ENCODE measurements at places on chromosomes 4 and X. TPM values are rescaled to one million over a fixed set of nuclear protein-coding genes. Genes with fewer than 3 reads are reported as not detected.

- no peak for DNase-seq
Observed at GRCh38 chrX:55648434-55648833, 25.2 kb downstream of the FOXR2 start.

- no peak for DNase-seq
Observed at GRCh38 chr4:38678078-38678477, 14.1 kb downstream of the KLF3 start.

GRCh38 chrX:96763608-96764007, 79.0 kb downstream of the DIAPH2 start:
- DNase-seq = no peak

GRCh38 chr4:26433556-26433955, 56.7 kb downstream of the CCKAR start:
- DNase-seq = no peak

The COL4A6 gene
- 2.3 TPM for total RNA-seq

DNA sequence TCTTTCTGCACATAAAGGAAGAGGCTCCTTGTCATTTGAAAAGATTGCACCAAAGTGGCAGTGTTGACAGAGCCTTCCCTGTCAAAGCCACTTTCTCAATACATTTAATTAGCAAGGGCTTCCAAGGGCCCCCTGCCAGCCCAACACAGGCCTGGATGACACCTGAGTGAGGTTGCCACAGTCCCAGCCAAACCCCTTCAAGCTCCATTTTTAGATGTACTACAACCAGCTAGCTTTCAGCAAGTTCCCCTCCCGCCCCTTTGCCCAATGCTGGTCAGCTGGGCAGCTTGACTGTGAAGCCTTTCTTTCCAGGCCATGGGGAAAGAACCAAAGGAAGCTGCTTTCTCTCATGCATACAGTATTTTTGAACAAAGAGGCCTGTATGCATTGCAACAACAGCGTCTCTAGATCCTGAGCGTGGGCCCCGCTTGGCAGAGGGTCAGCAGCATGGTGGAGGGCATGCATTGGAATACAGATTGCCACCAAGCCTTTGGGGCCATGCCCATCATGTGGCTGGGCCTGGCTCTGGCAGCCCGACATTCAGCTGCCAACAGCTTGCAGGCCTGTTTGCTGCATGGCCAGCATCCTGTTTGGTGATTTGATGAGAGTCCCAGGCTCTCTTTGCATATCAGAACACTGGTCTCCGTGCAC, 261.1 kb upstream of the GATB start:
- DNase-seq = peak; percentile 30

- DNase-seq = no peak
Observed at GRCh38 chrX:11724122-11725017, 33.7 kb upstream of the MSL3 start.

- no peak for DNase-seq
Observed at GRCh38 chr4:163157157-163157556, 9.5 kb downstream of the NAF1 start.

- DNase-seq = no peak
Observed at GRCh38 chr4:147736458-147736857, 4.6 kb downstream of the ARHGAP10 start.

DNA sequence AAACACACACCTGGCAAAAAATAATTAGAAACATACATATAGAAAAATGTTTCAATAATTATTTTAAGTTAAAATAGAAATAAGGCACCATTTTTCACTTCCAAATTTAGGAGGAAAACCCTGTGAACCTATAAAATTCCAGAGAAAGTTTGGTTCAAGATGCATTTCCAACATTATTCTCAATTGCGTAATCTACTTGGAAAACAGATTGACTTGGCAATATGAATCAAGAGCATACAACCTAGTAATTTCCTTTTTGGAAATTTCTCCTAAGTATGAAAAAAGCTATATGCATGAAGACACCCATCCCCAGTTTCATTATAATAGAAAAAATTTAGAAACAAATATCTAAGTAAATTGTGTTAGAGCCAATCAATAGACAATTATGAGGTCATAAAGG, 242.9 kb downstream of the IQCM start:
- DNase-seq = no peak

The GRIA3 gene
- not detected for total RNA-seq

GRCh38 chr4:113996599-113997177, 17.2 kb upstream of the ARSJ start:
- no peak for DNase-seq

The EGF gene
- total RNA-seq = 1.5 TPM

DNA sequence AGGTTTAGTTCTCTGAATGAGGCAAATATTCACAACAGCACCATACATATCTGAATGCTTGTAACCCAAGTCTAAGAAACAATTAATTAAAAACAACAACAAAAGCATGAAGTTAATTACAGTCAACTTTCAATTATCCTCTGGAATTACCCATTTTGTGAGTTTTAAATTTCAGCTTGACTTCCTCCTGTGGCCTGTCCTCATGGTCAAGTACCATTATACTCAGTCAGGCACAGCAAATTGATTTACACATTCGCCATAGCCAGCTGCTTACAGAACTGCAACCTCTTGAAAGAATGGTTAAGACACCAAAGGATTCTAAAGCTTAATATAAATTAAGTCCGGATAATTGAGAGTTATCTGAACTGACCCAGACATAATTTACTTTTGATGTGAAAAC, 306.5 kb downstream of the CAMK2D start:
- DNase-seq = no peak

DNA sequence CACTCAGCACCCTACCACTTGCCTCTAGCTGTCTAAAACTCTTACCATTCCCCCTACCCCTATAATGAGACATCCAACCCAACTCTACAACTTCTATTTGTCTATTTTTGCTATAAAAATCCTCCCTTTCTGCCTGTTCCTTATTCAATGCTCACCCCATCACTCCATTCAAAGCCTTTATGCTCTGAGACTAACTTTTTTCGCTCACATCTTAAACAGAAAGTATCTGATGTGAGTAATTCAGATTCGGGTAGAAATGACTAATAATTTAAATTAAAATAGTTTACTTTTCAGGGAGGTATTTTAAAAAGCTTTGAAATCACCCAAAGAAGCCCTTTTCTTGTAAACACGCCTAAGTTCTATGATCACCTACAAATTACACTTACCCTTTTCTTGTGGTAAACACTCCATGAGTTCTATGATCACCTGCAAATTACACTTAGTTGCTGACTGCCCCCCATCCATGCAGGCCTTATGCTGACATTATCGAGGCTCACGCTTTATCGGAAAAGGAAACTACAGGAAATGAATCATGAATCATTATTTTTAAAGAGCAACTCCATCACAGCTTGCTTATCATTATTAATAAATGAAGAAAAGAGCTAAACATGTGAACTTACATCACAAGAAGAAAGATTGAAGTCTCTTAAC, 168.7 kb upstream of the PPP1R2C start:
- no peak for DNase-seq

The ALB gene
- total RNA-seq = 26.4 TPM

- no peak for DNase-seq
Observed at GRCh38 chr4:6894086-6894478, 15.5 kb upstream of the TBC1D14 start.

DNA sequence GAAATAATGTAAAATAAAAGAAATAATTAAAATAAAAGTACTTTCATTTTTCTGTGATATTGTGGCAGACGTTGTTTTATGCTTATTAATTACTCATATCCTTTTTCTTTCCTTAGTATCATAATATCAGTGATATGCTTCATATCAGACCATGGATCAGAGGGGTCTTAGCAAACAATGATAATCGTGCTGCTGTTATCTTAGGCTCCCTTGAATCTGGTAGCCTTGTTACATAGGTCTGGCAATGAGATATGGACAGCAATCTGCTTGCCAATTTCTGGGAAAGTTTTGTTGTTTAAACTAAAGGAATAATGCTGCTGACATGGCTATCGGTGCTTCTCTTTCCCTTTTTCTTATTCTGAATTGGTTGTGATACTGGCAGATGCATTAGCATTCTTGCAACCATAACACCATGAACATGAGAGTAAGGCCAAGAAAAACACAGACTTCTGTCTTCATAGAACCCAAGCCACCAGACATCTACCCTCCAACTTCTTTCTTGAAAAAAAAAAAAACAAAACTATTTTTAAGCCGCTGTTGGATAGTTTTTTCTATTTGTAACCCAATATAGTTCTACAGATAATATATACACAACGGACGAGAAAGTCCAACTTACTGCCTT, 16.4 kb downstream of the EPHA5 start:
- DNase-seq = no peak

GRCh38 chrX:154526901-154527675, 11.1 kb upstream of the FAM3A start:
- peak; percentile 79 for DNase-seq

- DNase-seq = no peak
Observed at GRCh38 chrX:65994519-65995506, 45.1 kb downstream of the VSIG4 start.

The ZCCHC18 gene
- 0.26 TPM for total RNA-seq

- DNase-seq = no peak
Observed at GRCh38 chr4:53861856-53862610, 202.4 kb downstream of the CHIC2 start.

DNA sequence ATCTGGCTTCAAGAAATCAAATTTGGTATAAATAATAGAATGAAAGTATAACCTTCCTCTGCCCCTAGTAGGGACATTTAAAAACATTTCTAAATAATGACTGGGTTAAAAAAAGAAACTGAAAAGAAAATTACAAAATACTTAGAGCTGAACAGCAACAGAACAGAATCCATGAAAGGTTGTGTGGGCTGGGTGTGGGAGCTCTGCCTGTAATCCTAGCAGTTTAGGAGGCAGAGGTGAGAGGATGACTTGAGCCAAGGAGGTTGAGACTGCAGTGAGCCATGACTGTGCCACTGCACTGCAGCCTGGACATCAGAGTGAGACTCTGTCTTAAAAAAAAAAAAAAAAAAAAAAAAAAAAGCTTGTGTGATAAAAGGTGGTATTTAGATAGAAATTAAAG, 12.3 kb upstream of the ZFX start:
- DNase-seq = no peak

The SPANXB1 gene
- total RNA-seq = not detected

GRCh38 chr4:48778431-48779094, 1.5 kb downstream of the FRYL start:
- DNase-seq = no peak

The NPY1R gene
- total RNA-seq = 0.44 TPM
